ENCODE measurements at places on chromosomes 3 and 15.

GRCh38 chr3:134057654-134058110, 28.0 kb upstream of the SLCO2A1 start:
- no peak for DNase-seq

DNA sequence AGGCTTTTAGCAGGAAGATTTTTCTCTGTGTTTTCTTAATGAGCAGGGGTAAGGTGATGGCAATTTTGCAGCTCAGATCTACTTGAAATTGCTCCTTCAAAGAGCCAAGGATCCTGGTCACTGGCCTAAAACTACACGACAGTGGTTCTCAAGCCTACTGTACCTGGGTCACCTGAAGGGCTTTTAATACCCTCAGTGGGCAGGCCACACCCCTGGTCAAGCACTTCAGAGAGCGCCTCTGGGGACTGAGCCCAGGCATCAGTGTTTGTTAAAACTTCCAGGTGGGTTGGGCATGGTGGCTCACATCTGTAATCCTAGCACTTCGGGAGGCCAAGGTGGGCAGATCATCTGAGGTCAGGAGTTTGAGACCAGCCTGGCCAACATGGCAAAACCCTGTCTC, 158.4 kb downstream of the FAM43A start:
- DNase-seq = no peak

- DNase-seq = no peak
Observed at GRCh38 chr15:85031086-85031943, 49.7 kb downstream of the PDE8A start.

DNA sequence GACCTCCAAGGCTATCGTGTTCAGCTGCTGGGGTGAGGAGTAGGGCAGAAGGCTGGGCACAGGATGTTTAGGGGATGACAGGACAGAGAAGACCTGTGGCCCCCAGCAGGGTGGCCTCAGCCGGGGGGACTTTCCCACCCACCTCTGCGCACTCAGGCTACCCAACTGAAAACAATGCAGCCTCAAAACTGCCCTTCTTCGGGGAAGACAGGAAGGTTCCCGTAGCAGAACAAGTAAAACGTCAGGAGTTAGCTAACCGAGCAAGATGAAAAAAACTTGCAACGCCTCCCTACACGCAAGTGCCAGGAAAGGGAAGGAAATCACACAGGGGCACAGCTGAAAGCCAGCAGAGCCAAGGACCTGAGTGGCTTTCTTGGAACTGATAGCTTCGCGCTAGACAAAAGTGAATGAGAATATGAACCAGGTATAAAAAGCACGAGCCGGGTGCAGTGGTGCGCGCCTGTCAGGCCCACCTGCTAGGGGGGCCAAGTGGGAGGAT, 38.4 kb upstream of the FURIN start:
- no peak for DNase-seq
